ENCODE measurements at places on chromosomes 16 and 17.

- no peak for DNase-seq
Measured at GRCh38 chr17:70989280-70989679, 819.9 kb downstream of the KCNJ2 start.

GRCh38 chr16:68190736-68191510 is 45.0 kb downstream of the ESRP2 start:
- DNase-seq: no peak

DNA sequence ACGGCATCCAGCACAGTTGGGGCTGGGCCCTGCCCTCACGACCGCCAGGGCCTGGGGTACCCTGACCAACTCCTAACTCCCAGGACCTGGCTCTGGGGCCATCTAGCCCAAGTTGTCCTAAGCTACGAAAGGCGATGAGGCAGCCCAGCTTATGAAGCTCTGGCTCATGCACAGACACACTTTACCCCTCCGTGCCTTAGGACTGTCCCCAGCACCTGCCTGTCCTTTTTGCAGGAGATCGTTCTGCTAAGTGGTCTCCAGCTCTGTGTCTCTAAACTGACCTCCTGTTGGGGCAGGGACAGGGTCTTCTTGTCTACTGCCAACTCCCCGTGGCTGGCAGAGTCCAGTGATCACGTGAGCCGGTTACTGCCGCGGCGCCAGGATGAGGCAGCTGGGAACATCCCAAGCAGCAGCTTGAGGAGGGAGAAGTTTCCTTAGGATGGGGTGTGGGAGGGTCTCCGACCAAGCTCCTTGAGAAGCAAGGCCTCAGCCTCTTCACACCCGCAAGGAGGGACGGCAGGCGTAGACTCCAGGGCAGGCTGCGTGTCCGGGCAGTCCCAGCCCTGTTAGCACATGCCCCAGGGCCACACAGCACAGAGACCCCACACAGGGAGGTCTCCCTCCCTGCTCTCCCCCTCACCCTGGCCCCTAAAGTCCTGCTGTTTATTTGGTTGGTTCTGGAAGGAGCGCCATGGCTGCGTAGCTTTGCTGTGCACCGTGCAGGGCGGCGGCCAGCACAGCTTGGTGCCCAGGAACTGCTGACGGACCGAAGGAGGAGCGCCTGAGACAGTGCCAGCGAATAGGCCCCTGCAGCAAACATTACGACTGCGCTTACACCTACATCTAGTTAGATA is 16.4 kb upstream of the METRNL start:
- DNase-seq: no peak

DNA sequence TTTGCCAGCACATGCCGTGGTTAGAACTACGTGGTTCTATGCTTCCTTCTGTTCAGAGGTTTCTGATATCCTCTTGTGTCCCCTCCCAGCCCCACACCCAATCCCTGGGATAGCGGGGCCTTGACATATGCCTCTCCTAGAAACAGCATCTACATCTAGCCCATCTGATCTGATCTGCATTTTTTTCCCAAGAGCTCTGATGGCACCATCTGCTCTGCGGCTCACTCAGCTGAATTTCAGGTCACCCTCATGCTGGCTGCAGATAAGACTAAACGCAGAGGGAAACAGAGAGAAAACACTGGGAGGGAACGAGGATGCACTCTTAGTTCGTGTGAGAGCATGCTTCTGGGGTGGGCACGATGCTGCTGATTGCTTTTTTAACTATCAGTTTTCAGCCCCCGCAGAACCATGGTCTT is 10.7 kb downstream of the WIPI1 start:
- no peak for DNase-seq

DNA sequence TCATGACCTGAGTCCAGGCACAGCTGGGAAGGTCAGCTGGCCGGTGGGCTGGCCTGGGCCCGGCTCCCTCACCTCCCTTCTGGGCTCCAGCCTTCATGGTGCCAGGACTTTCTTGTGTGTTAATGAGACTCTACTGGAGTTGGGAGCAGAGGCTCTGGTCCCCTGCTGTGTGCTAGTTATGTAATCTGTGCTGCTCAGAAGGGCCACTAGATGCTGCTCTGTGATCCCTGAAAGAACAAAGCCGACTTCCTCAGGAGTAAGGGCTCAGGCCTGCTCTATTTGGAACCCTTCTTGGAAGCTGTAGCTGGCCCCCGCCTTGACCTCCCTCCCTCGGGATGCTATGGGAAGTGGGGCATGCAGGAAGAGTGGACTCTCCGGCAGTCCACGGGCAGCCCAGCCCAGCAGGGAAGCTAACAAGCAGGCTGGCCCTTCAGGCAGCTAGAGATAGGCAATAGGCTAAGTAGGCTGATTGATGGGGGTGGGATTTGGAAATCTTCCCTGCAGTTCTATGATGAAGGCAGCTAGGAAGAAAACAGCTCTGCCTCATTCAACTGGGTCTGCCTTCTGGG is 3.3 kb upstream of the CDK5R1 start:
- DNase-seq: peak; percentile 87

GRCh38 chr16:89319886-89320781 is 102.6 kb downstream of the ZNF778 start:
- DNase-seq: no peak

DNA sequence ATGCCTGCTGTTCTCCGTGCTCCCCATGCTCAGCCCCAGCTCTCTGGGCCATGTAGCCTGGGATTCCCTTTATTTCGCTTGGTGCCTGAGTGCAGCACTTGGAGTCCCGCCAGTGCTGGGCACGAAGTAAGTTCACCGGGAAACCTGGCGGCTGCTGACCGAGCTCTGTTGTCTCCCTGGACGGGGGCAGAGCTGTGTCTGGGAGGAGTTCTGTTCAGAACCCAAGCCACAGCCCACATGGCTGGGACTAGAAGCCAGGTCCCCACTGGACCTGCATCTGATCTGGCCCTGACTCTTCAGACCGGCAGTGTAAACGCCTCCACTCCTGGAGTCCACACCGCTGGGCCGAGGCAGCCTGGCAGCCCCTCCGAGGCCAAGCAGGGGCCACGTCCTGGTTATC is 37.5 kb upstream of the CIBAR2 start:
- no peak for DNase-seq

DNA sequence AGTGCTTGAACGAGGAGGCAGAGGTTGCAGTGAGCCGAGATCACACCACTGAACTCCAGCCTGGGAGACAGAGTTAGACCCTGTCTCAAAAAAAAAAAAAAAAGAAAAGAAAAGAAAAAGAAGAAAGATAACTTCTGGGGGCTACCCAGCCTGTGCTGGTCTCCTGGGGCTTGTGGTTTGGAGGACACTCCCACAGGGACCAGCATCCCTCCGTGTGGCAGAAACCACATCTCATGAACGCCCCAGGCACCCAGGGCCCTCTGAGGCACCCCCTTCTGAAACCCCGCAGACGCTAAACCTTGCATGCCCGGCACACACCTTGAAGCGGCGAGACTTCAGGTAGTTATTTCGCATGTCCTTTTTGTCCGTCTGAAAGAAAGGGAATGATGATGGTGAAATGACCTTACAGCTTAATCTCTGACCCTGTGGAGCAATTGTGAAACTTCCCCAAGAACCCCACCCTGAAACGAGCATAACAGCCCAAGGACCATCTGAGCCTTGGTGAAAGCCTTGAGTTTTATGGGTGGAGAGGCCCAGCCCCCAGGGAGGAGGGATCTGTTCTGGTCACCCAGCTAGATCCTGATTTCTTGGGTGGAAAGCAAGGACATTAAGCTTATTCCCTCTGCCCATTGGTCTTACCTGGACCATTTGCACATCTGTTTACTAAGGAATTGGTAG is 55.0 kb downstream of the CNGB1 start:
- DNase-seq: no peak

GRCh38 chr16:28182183-28182582 is 29.6 kb downstream of the XPO6 start:
- DNase-seq: no peak

DNA sequence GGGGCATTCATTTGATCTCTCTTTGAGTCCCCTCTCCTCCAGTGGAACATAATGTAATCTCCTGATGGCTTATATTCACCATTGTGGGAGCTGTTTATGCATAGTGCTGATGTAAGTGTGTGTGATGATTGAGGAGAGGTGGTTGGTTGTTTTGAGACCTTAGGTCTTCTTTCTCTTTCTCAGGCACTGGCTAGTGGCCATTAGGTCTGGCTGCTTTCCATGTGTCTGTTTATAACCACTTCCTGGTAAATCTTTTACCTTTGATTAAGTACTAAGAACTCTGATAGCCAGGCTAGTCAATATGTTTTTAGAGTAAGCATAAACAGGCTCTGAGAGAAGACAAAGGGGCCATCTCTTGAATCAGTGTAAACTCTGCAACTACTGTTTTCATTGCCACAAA is 27.9 kb downstream of the VAT1L start:
- no peak for DNase-seq

GRCh38 chr16:75219838-75220237 is 1.1 kb downstream of the CTRB1 start:
- no peak for DNase-seq

DNA sequence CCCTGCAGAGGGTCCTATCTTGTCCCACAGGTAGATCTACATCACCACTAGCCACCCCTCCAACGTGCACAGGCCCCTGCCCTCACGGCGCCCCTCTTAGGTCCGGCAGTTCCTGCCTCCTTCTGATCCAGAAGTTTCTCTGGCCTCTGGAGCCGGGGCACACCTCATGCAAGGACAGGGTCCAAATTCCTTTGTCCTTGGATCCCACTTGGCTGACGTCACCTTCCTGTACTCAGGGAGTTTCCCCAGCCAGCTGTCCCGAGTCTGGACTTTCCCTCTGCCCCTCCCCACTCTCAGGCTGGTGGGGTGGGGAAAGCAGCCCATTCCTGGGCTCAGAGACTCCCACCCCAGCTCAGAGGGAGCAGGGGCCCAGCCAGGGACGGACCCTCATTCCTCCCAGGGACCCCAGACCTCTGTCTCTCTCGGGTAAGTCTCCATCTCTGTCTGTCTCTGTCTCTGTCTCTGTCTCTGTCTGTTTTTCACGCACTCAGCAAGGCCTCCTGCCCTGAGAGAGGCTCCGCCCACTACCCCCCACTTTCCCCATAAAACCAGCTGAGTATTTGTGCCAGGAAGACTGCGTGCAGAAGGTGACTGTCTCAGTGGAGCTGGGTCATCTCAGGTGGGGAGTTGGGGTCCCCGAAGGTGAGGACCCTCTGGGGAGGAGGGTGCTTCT is at the start of gene IL32:
TSS of gene IL32 (plus strand) at position 572 of the 673 bp plus-strand sequence. CDS start 172 bp downstream, outside the sequence.
- no peak for DNase-seq
